Testis (tissue), 5 donors: ENCODE measurements at places on chromosomes 2 and 18. TPM values are rescaled to one million over a fixed set of nuclear protein-coding genes. Genes with fewer than 3 reads are reported as not detected.

The ABI2 gene
- polyA plus RNA-seq: 109 TPM

The GKN2 gene
- polyA plus RNA-seq: not detected

The RAMP1 gene
- polyA plus RNA-seq: 13.9 TPM

The ITGB6 gene
- polyA plus RNA-seq: 0.18 TPM
